RPMI7951 (cell line): ENCODE measurements at places on chromosomes 7 and 10.

- DNase-seq, result no peak
These were observed 604.4 kb upstream of the LRRN3 start for GRCh38 chr7:110486549-110486948.

- DNase-seq, result no peak
These were observed 85.9 kb upstream of the TBX20 start for GRCh38 chr7:35339811-35340210.

- DNase-seq, result no peak
These were observed 105.7 kb downstream of the RPS24 start for GRCh38 chr10:78139341-78139740.

- DNase-seq, result no peak
These were observed 116.7 kb downstream of the REEP3 start for GRCh38 chr10:63637901-63638327.

- no peak for DNase-seq
These were observed 91.5 kb upstream of the TCERG1L start for GRCh38 chr10:131402771-131403650.

DNA sequence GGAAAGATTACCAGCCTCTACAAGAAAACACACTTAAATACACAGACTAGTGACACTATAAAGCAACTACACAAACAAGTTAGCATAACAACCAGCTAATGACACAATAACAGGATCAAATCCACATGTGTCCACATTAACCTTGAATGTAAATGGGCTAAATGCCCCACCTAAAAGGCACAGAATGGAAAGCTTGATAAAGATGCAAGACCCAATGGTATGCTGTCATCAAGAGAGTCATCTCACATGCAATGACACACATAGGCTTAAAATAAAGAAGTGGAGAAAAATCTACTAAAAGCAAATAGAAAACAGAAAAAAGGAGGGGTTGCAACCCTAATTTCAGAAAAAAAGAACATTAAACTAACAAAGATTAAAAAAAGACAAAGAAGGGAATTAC is 14.0 kb upstream of the GIMAP4 start:
- DNase-seq, result no peak

DNA sequence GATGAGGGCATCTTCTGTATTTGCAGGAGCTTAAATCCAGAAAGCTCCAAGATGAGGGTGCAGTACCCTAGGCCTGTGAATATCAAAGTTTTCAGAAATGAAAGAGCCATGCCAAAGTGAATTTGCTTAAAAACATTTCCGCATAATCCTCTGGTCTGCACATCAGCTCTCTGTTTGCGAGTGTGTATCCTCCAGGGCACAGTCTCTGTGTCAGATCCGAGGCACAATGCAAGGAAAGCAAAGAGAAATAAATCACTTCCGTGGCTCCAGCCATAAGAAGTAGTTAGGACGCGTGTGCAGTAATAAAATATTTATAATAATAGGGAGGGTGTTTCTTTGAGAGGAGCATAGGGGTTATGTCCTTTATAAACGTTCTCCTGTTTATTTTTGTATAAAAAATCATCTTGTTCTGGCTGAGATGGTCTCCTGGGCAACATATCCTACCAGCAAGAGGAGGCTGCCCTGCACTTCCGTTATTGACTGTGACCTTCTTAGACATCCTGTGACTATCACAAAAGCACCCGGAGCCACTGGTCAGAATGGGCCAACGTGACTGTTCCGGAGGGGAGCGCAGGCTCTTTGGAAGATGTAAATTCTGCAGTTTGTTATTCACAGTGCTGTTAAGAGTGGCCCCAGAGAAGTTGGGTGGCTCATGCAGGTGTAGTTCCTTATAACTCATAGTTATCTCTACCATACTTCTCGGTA is 667.6 kb upstream of the FOXK1 start:
- no peak for DNase-seq

DNA sequence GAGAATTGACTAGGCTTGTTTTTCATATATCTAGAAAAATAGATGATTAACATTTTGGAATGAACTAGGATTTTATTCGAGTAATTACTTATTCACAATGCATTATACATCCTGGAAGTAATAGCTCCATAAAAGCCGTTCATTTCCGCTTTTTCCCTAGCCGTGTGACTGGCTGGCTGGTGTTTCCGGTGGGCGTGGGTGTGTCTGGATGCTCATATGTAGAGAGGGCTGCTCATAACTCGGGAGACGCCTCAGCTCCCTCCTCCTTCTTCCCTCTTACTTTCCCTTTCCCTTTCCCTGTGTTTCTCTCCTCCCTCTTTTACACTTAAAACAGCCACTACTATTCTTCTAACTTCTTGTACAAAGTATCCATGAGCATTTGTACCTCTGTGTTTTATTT is 187.7 kb upstream of the VSTM2A start:
- peak; percentile 94 for DNase-seq

DNA sequence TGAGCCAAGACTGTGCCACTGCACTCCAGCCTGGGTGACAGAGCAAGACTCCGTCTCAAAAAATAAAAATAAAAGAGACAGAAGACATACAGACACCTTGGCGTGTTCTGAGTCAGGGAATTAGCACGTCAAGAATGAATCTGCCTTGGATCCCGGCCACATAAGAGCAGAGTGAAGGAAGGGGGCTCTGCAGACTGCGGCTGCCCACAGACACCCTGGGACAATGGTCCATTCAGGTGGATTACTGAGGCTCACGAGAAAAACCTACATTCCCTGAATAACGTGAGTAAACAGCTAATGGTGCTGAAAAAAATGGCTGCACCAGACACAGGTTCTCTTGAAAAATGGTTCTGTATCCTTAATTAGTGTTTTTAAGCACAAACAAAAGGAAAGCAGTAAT is 100.1 kb upstream of the FGFR2 start:
- DNase-seq, result peak; percentile 27

GRCh38 chr7:147412782-147413556 is 1177.6 kb upstream of the C7orf33 start:
- DNase-seq, result peak; percentile 8

GRCh38 chr10:100802196-100802595 is 56.8 kb downstream of the PAX2 start:
- no peak for DNase-seq

DNA sequence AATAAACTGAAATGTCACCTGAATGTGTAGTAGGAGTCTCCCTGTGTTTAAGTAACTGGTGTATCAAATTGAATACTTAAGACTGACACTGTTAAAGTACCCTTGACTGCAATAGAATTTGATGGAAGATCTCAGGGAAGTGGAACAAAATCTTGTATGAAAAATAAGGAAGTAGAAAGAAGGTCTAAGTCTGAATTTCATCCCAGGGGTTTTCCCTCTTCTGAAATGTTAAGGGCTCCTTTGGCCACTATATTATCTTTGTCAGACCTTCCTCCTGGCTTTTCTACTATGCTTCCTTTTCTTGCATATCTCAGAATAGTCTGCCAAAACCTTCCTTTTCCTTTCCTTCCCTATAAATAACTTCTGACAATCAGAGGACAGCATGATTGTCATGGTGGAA is 59.6 kb downstream of the BLNK start:
- no peak for DNase-seq

DNA sequence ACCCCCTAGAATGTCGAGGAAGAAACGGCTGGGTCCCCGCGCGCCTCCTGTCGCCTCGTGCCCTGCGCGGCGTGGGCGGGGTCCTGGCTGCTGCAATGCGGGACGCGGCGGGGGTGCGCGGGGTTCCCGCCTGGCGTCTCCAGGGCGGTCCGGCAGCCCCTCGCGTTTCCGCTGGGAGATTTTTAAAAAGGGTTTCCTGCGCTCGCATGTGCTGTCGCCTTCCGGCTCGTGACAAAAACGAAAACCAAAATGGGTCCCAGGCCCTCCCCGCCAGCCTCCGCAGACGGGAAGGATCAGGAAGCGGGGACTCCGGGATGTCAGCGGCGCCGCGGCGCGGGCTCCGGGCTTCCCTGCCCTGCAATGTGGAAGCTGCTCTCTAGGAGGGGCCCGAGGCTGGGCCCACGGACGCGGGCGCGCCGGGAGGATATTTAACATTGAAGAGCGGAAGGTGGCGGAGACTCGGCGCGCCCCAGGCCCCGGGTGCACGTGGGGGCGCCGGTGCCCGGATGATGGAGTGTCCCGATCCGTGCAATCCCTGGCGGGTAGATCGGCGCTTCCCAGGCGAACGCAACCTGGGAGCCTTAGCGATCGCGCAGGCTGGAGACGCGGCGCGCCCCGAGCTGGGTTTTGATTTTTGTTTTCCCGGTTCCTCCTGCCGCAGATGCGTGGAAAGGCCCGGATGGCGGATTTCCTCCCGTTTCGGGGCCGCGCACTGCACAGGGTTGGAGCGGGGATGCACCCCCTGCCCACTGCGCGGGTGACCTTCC is 1.0 kb downstream of the PFKP start:
- peak; percentile 68 for DNase-seq

GRCh38 chr7:139354729-139355128 is 5.0 kb upstream of the LUC7L2 start:
- no peak for DNase-seq

GRCh38 chr7:106064771-106065574 is 47.1 kb downstream of the SYPL1 start:
- peak; percentile 99 for DNase-seq

DNA sequence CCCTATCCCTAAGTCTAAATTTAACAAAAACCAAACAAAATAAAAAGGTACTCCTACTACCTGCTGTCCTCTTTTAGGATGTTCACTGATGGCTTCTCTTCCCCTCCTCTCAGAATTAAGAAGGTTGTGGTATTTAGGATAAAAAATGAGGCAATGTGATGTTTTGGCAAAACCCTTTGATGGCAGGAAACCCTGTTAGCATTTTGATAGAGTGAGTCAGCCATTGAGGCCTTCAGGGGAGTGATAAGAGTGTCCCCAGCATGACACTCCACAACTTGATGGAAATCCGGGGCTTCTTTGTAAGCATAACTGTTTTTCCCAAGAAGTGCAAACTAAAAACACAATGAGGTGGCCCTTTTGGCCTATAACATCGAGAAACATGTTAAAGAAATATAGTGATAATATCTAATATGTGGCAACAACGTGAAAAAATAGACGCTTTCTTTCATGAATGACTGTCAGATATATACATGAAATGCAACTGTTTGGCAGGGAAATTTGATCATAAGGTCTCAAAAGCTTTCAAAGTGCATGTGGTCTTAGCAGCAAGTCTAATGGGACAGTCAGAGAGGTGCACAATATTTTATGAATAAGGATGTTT is 55.0 kb downstream of the PRTFDC1 start:
- DNase-seq, result peak; percentile 89

DNA sequence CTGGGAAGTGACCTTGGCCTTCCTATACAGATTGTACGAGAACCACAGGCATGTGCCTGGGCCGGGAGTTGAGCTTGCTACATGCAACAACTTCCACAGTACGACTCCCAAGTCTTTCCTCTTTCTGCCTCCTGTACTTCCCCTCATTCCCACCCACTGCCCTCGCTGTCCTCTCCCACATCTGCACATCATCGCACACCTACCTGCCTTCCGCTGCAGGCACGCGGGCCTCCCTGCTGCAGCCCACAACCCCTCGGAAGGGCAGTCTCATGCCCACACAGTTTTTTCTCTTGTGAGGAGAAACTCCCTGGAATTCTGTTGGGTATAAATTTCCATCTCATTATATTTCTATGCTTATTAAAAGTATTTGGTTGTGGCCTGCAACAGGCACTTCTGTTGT is 117.2 kb downstream of the ACTR3B start:
- no peak for DNase-seq

DNA sequence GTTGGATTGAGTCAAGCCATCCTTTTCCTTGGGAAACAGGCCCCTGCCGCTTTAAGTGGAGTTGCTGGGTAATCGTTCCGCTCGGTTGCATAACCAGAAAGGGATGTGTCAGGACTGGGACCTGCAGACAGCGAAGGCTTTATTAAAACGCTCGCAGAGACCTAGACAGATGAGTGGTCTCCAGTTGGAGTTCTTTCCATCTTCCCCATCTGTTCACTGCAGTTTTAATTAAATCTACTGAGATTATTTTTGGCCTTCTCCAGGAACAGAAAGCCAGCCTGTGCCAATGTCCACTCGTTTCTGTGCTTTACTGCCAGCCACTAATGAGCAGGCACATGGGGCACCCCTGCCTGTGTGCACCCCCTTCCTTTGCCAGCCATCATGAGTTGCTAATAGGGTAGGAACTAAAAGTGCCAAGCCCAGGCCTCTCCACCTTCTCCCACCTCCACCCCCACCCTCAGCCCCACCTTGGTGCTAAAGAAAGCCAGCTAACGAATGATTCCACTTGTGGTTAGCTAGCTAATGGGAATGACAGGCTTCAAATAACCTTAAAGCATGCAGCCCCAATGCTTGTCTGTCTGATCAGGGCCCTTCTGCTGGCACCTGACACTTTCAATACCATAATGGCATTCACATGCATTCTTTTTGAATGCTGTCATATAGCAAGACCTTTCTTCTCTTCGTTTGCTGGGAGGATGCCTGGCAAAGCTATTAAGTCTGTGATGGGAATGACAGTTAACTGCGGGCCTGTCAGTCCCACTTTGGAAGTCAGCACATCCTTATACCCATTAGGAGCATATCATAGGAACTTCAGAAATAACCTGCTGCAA is 556.8 kb upstream of the GALNT17 start:
- no peak for DNase-seq

GRCh38 chr7:42314696-42315095 is 77.7 kb upstream of the GLI3 start:
- peak; percentile 48 for DNase-seq

GRCh38 chr7:52161483-52161882 is 844.9 kb upstream of the COBL start:
- no peak for DNase-seq

GRCh38 chr10:126227762-126228134 is 160.5 kb downstream of the ADAM12 start:
- peak; percentile 20 for DNase-seq

DNA sequence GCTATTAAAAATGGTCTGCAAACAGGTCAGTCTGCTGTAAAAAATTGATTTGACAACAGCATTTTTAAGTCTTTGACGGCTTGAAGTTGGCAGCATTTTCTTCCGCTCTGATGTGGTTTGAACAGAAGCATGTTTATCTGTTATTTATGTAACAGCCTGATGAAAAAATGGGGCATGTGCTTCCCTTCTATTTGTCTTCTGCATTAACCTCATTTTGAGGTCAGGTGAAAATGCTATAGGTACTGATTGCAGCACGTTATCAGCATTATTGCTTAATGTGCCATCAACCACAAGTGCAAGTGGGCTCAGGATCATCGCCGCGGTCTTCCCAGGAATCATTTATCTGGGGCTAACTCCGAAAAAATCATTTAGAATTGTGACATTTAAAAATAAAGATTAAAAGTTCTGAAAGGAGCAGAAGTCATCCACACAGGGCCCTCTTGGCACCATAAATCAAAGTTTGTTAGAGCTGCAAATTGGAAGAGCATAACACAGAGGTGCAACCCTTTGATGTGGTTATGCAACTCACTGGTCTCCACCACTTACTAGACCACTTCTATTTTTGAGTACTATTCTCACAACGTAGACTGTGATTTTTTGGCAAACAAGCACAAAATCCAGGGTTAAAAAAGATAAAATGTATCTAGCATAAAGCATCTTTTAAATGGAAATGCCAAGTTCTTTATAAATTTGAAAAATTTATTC is 307.7 kb downstream of the MDFIC start:
- peak; percentile 23 for DNase-seq
